COLO829 (cell line): ENCODE measurements at places on chromosomes 5 and 9.

DNA sequence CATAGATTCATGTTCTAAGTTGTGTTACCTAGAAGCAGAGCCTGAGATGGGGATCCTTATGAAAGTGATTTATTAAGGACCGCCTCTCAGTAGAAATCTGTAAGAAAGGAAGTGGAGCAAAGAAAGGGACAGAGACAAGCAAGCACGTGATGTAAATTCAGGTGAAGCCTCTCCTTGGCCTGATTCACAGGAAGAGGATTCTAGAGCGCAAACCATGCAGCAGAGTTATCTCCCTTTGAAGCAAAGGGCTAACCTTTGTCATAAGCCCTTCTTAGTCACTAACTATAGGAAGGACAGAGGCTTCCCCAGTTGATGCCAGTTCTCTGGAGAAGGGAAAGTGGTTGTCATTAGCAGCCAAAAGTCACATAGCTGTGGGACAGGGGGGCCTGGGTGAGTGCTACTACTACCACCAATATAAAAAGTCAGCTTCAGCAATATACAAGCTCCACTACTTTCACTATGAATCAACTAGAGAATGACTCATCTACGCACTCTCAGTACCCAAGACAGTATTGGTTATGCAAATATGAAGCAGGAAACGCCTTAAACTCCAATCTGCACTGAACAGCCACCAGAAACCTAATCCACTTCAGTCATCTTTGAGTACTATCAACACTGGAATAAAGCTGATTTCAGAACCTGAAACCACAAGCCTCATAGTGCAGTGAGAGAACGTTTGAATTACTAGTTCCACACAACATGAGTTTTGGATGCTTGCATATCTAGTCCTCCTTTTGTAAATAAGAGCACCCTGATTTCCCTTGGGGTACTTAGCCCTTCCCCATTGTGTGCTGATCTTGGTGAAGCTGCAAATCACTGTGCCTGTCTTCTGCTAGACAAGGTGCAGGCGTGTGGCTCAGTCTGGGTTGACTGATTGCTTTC, 162.7 kb downstream of the ZNF608 start:
- DNase-seq: no peak

GRCh38 chr5:28766565-28767158, 1728.3 kb upstream of the CDH9 start:
- no peak for DNase-seq

DNA sequence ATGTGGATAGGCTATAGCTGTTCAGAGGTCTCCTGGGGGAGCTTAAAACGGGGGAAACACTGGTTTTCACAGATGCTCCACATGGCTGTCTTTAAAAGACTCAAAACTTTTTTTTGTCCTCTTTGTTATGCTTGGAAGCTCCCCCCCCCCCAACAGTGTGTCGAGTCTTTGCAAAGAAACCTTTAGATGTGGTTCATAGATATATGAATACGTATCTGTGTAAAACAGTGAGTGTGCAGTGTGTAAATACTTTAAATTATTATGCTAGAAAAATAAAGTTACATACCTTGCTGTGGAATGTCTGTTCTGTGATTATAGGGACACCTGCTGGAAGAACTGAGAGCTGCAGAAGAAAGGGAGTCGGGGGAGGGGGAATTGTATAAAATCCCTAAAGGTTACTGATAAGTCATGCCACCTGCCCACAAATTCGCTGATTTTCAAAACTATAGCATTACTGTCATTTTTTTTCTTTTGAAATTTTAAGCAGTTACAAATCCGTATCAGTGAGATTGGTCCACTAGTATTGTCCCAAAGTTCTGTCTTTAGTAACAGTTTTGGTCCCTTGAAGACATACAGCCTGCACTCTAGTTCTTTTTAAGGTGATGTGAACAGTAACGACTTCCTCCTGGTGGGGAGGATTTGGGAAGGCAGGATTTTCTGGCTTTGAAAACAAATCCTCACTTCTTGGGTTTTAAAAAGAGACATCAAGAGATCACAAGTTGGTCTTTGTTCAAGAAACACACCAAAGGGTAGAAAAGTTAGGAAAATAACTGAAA, 22.9 kb downstream of the RGMB start:
- peak; percentile 51 for DNase-seq

DNA sequence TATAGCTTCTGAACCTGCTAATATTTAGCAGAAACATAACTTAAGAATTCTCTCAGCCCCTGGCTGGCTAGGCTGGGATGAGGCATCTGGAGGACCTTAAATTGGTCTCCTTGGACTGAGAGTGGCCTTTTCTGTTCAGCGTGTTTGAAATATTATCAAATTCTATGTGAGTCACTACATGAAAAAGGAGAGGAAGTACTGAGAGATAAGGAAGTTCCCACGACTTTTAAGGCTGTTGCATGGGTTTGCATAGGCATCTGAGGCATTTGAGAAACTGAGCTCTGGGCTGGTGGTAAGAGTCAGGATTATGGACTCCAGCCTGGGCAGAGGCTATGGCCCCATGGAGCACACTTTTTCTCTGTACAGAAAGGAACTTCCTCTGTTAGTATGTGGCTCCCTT, 816.2 kb upstream of the GRAMD2B start:
- no peak for DNase-seq

GRCh38 chr9:104817437-104817836, 53.5 kb downstream of the NIPSNAP3B start:
- DNase-seq: no peak

- peak; percentile 31 for DNase-seq
Observed at GRCh38 chr5:172548311-172548731, 92.7 kb upstream of the NEURL1B start.

- no peak for DNase-seq
Observed at GRCh38 chr5:80676706-80677105, 21.9 kb upstream of the DHFR start.

DNA sequence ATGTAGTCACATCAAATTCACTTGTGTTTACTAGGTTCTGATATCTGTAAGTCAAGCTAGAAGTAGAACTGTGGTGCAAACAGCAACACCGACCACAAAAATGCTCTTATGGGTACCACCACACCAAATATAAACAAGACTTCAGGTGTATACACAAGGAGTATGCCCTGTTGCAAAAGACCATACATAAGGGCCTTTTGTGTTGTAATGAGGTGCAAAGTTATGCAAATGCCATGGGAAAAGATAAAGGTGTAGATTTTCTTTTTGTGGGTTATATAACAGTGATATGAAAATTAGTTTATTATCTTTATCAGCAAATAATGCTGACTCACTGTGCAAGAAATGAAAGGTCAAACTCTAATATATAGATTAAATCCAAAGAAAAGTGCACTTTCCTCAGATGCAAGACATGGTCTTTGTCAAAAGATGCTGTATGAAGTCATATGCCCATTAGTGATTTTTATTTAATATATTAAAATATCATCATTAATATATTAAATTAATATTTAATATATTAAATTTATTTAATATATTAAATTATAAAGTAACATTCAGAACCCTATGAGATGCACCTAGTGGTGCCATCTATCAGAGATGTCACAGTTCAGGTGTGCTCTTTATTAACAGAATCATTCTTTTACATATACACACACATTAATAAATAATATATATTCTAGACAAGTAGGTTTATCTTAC, 26.7 kb upstream of the ALDH1A1 start:
- DNase-seq: no peak

- DNase-seq: no peak
Observed at GRCh38 chr5:33536802-33537201, 96.0 kb downstream of the TARS1 start.

DNA sequence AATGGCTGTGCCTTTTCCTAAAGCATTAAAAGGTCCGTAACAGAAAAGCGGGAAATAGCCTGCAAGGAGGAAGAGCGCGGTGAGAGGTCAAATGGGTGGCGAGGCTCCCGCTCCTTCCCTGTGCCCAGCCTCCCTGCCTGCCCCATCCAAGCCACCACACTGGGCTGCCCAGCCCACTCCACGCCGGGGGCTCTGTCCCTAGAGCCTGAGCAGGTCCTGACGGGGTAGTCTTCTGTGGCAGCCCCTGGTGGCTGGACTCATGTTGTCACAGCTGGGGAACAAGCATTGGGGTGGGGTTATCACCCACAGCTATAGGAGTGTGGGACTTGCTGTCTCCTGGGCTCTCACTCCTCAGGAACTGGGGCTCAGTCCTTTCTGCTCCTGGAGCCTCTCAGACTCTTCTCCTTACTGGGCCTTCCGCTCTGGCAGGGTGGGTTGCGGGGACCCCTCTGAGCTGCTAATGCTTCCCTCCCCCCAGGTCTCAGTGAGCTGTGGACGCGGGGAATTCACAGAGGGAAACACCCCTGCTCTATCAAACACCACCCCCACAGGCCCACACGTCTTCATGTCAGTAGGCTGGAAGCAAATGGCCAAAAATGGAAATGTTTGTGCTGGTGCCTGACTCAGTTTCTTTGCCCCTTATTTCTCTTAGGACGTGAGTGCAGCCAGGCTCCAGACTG, 152.4 kb upstream of the PHYKPL start:
- DNase-seq: no peak

- no peak for DNase-seq
Observed at GRCh38 chr5:174145821-174146220, 100.3 kb downstream of the NSG2 start.
